NCI-H1092 (cell line): ENCODE measurements at places on chromosomes 1 and 21.

- no peak for DNase-seq
Measured at GRCh38 chr1:79839882-79840281, 833.4 kb upstream of the ADGRL4 start.

GRCh38 chr1:8831340-8831739 is 13.9 kb upstream of the RERE start:
- no peak for DNase-seq

DNA sequence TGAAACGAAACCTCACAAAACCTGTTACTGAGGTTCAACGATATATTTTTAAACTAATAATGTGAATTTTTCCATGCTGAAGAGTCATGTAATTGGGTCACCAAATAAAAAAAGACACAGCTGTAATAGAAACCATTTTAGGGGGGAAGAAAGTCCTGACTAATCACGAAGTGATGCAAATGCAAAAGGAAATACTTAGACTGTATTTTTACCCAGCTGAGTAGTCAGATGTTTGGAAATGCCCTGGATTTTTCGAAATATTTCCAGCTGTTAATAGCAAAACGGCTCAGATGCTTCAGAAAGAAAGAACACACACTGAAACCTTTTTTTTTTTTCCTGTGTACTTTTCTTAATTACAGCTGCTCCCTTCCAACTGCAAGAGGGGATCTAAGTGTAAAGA is 210.3 kb downstream of the SETD4 start:
- no peak for DNase-seq

DNA sequence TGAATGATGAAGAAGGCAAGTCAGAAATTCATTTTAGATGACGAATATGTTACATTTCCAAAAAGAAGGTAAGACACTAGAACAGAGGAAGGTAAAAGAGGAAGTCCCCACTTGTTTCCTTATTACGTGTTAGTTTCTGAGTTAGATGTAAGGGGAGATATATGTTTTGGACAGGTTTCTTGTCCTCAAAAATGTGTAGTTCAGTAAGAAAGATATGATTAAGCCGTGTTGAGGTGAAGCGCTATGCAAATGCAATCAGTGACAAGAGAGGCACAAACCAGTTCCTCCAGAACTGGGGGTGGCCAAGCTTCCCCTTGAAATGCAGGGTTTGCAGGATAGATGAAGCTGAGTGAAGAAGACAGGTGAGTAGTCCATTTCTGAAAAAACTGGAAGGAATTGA is 293.3 kb upstream of the RUNX1 start:
- DNase-seq: no peak

DNA sequence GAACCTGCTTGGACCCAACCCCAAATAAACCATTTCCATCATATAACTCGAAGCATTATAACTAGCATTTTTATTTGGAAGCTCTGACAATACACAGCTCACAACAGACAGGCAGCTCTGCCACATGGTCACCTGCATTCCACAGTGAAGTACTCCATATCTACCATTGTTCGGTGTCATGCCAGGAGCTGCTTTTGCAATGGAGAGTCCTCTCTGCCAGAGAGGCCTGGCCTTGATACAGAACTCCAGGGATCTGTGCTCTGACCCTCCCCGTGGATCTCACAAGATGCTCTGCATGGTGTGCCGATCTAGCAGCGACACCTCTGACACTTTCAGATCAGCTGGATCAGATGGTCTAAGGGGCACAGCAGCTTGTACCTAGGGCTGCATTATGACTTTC is 109.6 kb downstream of the SYF2 start:
- no peak for DNase-seq

GRCh38 chr1:239914751-239915231 is 176.9 kb upstream of the FMN2 start:
- no peak for DNase-seq

- no peak for DNase-seq
Measured at GRCh38 chr1:3058263-3059030, 10.6 kb upstream of the PRDM16 start.

DNA sequence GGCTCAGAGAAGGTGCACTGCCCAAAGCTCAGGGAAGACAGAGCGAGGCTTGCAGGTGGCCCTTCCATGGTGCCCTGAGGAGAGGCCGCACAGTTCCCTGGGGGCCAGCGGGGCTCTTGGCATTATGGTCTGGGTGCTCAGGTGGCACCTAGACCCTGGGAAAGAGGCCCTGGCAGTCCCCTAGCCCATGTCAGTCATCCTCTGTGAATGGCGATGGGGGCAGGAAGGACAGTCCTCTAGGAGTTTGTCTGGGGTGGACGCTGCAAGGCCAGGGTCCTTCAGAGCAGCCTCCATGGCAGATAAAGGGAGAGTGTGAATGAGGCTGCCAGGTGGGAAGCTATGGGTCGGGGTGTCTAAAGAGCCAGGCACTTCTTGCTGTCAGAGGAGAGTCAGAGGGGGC is 345.9 kb upstream of the VAMP3 start:
- no peak for DNase-seq

DNA sequence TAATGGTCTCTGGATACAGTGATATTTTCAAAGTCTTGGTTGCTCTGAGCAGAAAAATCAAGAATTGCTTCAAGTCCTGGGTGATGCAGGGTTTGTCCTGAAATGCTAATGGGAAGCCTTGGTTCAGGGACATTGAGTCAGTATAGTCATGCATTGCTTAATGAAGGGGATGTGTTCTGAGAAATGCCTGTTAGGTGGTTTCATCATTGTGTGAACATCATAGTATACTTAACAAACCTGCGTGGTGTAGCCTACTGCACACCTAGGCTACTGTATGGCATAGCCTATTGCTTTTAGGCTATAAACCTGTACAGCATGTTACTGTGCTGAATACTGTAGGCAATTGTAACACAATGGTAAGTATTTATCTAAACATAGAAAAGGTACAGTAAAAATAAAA is 36.4 kb downstream of the TBCE start:
- DNase-seq: no peak

DNA sequence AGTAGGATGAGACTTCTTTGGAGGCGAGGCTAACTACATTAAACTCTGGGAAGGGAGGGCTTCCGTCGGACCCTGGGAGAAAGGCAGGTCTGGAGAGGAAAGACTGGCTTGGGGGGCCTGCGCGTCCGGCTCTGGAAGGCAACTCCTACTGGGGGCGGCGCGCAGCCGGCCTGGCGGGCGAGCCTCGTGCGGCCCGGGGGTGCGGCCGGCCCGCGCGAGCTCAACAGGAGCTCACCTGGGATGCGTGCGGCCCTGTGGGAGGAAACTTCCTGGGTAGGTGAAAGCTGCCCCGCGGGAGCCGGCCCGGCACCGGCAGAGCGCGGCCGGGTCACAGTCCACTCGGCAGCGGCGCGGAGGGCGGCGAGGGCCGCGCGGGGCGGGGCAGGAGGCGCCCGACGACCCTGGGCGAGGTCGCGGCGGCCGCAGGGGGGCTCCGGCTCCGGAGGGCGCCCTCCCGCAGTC is 449 bp downstream of the EPS15 start:
- DNase-seq: no peak

DNA sequence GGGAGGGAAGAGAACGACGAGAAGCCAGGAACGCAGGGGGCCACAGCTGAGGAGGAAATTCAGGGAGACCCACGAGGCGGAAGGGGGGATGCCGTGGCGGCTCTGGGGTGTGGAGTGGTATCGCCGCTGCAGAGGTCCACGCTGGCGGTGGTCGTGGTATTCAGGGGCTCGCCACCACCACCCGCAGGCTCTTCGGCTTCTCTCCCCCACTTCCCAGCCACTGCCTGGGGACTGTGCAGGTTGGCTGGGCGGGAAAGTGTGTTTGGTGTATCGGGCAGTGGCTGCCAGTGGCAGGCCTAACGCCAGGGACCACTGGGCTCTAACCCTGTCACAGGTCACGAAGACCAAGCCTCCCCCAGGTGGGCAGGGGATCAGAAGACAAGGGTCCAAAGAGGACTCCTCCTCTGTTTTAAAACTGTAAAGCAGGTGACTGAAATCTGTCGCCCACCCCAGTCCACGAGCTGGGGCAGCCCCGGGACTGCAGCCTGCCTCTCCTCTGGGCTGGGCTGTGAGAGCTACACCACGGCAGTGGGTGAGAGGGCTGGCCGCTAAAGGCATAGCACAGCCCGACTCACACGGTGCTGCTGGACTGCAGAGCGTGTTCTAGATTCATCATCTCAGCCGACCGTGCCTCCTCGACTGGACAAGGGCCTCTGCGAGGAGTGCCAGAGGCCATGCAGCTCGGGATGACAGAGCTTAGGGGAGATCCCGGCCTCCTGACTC is 30.9 kb downstream of the SLC66A1 start:
- DNase-seq: no peak

- no peak for DNase-seq
Measured at GRCh38 chr1:58447042-58447441, 99.5 kb downstream of the OMA1 start.

DNA sequence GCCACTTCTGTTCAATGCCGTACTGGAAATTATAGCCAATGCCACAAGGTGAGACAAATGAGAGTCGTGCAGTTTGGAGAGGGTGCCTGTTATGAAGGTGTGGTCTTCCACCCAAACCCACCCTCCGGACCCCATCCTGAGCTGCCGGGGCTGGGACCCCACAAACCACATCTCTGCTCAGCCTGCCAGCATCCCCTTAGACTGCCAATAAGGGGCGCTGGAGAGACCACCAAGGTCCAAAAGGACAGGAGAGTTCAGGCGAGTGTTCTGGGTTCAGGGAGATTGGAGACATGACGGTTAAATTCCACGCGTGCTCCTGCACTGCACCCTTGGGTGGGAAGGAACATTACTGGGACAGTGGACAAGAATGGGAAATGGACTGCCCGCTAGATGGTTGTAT is 48.7 kb upstream of the COL18A1 start:
- no peak for DNase-seq

GRCh38 chr1:116408193-116408592 is 35.1 kb downstream of the ATP1A1 start:
- DNase-seq: no peak

DNA sequence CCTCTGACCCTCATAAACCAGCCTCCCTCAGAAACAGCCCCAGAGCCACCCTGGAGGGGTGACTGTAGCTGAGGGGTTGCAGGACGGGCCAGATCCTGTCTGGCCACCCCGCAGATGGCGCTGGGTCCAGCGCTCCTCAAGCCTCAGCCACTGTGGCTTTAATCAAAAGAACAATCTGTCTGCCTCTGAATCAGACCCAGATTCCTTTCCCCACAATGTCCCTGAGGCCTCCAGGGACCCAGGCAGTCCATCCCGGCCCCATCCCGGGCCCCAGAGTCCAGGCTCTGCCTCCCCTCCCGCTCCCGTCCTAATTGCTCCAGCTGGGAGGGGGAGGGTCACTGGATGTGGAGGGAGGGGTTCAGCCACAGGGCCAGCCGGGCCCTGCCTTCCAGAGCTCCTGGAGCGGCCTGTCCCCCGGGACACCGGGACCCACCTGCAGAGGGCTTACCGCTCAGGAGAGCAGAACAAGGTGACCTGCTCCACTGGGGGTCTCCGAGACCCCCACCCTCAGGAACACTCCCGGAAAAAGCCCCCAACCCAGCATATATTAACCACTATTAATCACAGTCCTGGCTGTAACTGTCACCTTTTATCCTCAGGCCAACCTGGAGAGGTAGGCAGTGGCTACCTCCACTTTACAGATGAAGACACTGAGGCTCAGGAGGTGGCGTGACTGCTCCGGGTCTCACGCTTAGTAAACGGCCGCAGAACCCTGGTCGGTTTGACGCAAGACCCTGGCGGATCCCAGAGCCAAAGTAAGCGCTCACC is 836 bp upstream of the FBLIM1 start:
- no peak for DNase-seq

- no peak for DNase-seq
Measured at GRCh38 chr21:16176570-16176969, 446.8 kb downstream of the USP25 start.

GRCh38 chr1:26275580-26276431 is 4.1 kb upstream of the SH3BGRL3 start:
- peak; percentile 32 for DNase-seq

DNA sequence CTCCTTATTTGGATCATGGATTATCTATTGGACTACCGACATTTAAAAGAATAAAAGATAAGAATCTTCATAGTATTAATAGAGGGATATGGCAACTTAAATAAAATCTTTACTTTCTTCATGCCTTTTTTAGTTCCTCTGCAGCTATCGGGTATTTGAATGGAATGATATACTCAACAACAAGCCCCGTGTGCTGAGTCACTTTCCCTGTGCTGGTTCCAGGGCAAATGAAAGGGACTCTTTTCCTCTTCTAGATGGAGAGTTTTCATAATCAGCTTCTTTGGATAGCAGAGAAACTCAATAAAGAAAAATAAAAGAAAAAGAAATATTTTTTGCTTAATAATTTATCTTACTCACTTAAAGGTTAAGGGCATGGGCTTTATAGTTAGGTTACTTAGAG is 213.7 kb downstream of the LRRC40 start:
- no peak for DNase-seq

GRCh38 chr1:166884040-166884642 is 8.1 kb upstream of the TADA1 start:
- DNase-seq: peak; percentile 20

- no peak for DNase-seq
Measured at GRCh38 chr1:12532405-12533315, 85.3 kb downstream of the DHRS3 start.

DNA sequence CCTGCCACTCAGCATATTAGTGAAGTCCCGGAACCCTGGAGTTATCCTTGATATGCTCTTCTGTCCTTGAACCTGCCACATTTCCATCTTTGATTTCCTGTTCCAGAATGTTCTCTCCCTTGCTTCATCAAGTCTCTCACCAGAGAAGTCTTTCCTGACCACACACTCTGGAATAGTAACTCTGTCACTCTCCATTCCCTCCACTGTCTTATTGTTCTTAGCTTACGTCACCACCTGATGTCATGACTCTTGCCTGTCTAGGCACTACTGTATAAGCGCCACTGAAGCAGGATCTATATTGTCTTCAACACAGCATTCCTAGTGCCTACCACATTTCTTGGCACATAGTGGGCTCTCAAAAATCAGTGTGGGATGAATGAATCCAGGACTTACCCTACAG is 65.4 kb upstream of the SMYD2 start:
- no peak for DNase-seq

GRCh38 chr1:22930240-22930912 is 42.3 kb downstream of the LACTBL1 start:
- peak; percentile 18 for DNase-seq

DNA sequence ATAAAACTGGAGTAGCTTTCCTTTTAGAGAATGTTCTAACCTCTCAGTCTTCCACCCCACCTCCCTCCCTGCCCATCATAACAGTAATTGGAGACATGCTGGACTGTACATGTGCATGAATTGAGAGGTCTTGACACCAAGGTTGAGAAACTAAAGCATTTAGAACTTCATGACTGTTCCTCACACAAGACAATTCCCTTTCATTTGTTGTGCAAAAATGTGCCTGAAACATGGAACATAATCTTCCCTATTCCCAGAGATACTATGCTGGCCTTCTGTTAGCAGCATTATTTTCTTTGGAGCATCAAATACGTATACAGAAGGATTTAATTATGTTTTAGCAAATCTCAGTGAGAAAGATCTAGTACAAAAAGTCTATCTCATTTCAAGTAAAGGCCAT is 97.5 kb upstream of the KCNE2 start:
- no peak for DNase-seq

GRCh38 chr1:179545321-179545720 is 30.4 kb downstream of the NPHS2 start:
- DNase-seq: no peak

- DNase-seq: no peak
Measured at GRCh38 chr1:100785470-100786052, 66.0 kb downstream of the VCAM1 start.

GRCh38 chr1:100422065-100422464 is 69.8 kb downstream of the CDC14A start:
- no peak for DNase-seq
